Activated CD4-positive, CD25-positive, alpha-beta regulatory T cell (primary cell): ENCODE measurements at places on chromosomes 5 and 9.

DNA sequence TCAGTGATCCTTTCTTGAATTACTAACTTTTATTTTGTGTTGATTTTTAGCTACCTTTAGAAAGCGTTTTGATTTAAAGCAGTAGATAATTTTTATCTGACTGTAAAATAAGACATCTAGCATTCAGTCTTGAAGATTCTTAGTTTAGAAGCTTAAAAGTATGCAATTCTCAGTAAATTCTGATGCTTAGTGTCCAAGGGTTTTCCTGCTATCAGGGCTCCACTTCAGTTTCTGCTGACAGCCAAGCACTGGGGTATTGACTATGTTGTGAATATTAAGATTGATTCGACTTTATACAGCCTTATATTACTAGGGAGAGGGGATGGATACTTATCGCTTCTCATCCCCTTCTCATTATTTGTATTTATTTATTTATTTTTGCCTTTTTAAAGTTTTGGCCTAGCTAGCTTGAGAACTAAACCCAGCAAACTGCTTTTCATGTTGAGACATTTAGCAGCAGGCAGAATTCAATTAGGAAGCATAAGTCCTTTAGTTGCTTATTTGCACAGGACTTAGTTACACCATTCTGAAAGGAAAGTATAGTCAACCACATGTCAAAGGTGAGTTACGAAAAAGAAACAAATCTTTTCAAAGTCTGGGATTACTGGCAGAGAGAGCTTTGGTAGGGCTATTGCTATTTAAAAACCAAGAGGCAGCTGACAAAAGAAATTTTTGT, 2.9 kb downstream of the PBX3 start:
- DNase-seq, result no peak

DNA sequence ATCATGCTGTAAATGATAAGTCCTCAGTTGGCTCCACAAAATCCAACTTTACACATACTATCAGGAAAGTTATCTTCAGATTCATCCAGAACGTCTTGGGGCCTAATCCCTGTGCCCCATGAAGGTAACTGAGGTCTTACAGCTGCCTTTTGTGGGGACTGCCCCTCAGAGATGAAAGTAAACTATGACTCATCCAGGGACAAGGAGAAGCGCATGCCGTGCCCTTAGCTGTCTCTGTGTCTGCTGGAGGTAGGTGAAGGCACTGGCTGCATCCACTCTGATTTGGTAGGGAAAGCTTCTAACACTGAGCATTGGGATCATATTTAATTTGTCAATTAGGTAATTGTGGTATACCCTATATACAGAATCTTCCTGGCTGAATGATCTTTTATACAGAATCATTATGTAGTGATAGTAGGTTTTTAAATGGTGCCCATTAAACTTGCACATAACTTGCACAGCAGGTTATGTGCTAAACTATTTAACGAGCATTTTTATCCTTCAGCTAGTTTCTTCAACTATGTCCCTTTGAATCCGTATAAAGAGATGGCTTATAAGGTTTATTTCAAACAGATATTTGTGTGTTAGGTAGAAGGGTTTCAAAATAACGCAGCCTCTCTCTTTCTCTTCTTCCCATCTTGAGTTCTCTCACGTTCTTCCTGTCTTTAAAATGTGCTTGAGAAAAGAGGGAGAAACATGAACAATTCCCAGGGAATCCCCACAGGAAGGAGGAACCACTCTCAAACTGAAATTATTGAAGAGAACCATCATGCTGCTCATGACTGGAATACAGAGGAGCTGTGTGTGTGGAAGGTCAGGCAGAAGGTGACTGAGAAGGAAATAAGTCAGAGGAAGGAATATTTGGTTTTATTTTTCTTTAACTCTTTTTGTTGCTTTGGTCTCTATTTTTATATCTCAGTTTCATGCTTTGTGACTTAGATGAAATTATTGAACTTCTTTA, 250.9 kb downstream of the CD180 start:
- no peak for DNase-seq

DNA sequence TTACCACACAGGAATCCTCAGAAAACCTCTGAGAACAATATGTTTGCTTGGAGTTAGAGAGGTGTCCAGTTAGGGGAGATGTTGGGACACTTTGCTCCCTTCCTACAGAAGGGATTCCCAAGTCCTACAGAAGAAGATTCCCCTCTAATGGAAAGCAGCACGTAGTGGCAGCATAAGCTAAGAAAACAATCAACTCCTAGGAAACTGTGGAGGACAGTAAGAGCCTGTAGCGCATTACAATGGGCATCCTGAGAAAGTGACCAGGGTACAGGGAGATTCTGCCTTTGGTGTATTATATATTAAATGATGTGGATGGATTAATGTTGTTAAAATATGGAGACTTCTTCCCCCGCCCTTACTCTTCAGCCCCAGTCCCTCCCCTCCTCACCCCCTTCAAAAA, 13.9 kb upstream of the RIC1 start:
- no peak for DNase-seq

DNA sequence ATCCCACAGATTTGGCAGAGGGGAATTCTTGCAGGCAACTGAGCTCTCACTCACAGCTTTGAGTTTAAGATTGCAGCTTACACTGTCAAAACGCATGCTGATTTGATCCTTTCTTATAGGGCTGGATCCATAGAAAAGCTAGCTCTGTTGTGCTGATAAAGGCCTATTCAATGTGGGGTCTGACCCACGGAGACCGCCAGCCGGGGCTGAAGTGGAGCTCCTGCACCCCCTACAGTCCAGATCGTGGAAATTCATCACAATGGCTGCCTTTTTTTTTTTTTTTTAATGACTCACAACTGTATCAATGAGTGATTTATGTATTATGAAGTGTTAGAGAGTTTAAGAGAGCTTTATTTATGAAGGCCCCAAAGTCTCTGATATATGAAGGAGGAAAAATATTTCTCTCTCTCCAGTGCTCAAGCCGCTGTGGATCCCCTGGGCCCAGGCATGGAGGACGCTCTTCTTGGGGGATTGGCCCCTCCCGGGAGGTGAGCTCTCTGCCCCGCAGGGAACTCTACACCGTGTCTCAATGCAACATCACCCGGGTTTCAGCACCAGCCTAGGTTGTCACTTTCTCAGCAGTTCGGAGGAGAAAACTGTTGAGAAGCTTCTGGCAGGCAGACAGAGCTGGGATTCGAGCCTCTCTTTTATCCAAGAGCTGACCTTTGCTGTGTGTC, 700.2 kb downstream of the IRX1 start:
- DNase-seq, result no peak

DNA sequence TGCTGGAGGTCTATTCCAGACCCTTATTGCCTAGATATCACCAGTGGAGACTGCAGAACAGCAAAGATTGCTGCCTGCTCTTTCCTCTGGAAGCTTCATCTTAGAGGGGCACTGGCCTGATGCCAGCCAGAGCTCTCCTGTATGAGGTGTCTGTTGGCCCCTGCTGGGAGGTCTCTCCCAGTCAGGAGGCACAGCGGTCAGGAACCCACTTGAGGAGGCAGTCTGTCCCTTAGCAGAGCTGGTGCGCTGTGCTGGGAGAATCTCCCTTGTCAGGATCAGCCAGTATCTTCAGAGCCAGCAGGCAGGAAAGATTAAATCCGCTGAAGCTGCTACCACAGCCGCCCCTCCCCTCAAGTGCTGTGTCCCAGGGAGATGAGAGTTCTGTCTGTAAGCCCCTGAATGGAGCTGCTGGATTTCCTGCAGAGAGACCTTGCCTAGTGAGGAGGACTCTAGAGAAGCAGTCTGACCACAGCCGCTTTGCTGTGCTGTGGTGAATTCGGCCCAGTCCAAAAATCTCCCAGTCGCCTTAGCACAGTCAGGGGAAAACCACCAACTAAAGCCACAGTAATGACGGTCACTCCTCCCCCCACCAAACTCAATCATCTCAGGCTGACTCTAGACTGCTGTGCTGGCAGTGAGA, 124.1 kb downstream of the JAKMIP2 start:
- no peak for DNase-seq

DNA sequence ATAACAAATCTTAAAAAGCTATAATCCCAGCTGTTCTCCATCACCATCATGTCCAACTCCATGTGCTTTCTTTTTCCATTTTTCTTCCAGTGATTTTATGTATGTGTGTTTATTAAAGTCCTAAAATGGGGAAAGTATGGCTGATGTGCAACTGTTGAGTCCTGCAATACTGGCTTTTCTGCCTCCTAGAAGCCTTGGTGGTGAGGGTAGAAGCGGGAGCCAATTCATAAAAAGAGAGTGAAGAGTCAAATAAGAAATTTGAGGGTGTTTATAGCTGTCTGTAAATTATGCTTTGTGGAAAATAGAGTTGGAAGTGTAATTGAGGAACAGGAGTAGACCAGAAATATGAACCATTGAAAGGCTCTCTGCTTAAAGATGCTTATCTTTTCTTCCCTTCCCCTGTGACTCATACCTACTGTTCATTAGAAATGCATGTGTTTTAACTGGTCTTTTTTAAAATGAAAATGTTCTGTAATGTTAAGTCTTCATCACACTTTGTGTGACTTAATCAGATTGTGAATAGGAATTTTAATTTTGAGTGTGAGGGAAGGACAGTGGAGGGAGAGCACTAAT, 80.1 kb downstream of the ZCCHC7 start:
- no peak for DNase-seq

GRCh38 chr9:116686135-116686534, 970 bp upstream of the TRIM32 start:
- DNase-seq, result no peak

DNA sequence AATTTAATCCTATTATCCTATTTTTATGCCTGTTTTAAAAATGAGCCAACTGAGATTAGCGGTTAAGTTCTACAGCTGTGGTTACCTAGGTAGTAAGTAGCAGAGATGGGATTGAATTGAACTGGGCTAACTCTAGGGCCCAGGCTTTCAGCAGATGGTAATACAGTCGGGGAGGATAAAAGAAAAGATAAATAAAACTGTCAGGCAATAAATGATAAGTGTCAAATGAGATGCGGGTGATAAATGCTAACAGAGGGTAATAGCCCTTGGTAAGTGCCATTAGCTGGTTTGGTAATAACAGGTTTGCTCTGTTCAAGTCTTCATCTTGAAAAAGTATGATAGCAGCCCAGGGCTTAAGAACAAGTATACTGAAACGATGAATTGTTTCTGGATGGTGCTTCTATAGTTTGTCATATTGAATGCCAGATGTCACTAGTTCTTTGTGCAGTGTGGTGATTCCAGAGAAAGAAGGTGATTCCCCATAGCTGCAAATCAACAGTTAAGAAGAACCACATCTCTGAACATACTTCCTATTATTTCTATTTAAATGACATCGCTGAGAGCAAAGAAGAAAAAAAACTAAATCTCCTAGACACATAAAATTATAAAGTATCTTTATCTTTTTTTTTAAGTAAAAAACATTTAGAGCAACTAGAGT, 360.8 kb upstream of the PANK3 start:
- no peak for DNase-seq

DNA sequence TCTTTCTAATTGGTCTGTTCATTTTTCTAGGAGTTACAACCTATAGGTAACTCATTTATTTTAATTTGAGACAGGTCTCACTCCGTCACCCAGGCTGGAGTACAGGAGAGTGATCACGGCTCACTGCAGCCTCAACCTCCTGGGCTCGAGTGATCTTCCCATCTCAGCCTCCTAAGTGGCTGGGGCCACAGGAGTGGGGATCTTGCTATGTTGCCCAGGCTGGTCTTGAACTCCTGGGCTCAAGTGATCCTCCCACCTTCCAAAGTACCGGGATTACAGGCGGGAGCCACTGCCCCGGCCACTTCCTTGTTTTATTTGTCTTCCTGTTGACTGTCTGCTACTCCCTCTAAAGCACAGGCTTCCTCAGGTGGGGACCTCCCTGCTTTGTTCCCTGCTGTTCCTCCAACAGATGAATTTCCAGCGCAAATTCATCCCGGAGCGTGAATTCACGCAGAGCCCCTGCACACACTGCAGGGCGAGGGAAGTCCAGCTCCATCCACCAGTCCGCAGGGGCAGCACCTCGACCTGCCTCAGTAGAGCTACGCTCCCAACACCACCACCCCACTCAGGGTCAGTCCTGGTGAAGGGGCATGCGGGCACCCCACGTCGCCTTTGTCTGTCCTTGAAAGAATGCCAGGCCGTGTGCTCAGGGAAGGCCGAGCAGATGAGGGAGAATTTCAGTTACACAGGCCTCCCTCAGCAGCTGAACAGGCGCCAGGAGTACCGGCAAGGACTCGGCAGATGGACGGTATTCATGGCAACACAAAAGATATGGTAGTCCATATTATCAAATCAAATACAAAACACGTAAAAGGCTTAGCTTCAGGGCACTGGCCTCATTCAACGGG, 6.3 kb downstream of the QSOX2 start:
- DNase-seq, result no peak

DNA sequence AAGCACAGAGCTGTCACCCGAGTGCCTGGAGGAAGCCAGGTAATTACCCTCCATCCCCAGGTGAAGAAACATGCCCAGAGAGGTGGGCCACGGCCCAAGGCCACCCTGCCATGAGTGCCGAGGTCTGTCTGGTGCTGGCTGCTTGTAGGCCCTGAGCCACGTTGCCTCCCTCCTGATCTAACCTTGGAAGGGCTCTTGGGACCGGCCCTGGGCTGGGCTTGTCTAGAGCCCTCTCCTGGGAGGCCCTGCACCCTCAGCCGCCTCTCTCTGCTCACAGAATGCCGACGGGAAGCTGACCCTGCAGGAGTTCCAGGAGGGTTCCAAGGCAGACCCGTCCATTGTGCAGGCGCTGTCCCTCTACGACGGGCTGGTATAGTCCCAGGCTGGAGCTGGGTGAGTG, 39.4 kb upstream of the HMCN2 start:
- DNase-seq, result no peak

- DNase-seq, result no peak
Measured at GRCh38 chr5:90628492-90628891, 69.9 kb downstream of the ADGRV1 start.

- no peak for DNase-seq
Measured at GRCh38 chr5:19565466-19565865, 422.5 kb downstream of the CDH18 start.

DNA sequence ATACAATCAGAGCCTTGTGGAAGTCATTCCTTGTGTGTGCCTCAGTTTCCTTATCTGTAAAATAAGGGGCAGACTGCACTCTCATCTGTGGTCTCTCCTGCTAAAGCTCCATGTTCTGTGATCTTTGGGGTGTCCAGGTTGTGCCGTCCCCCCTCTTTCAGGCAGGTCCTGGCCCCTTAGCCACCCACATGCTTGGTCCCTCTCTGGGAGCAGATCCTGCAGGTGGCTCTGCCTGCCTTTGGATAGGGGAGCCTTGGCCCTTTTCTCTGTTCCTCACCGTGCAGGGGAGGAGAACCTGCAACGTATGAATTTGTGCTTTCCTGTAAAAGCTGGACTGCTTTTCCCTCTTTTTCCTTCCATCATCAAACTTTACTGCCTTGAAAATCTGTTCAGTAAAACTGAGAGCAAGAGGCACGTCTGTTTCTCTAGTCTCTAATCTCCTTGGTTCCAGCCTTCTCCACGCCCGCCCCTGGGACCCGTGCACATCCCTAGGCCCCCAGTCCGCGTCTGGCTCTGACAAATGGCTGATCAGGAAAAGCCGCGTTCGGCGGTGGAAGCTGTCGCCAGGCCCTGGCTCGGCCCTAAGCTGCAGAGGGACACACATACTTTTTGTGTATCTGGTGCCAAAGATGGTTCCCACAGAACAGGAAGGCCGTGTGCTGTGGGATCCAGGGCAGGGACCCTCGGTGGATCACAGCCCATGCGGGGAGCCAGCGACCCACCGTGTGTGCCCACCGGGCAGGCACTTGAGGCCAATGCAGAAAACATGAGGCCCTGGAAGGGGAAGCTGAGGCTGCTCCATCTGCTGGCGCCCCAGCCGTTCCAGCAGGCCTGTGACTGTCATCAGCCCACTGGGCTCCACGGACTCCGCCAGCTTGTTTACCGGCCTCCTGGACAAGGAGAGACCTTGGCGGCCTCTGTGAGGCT, 43.4 kb upstream of the COL5A1 start:
- no peak for DNase-seq
